Urinary bladder (tissue), 4 donors: ENCODE measurements at places on chromosomes 4 and X.

DNA sequence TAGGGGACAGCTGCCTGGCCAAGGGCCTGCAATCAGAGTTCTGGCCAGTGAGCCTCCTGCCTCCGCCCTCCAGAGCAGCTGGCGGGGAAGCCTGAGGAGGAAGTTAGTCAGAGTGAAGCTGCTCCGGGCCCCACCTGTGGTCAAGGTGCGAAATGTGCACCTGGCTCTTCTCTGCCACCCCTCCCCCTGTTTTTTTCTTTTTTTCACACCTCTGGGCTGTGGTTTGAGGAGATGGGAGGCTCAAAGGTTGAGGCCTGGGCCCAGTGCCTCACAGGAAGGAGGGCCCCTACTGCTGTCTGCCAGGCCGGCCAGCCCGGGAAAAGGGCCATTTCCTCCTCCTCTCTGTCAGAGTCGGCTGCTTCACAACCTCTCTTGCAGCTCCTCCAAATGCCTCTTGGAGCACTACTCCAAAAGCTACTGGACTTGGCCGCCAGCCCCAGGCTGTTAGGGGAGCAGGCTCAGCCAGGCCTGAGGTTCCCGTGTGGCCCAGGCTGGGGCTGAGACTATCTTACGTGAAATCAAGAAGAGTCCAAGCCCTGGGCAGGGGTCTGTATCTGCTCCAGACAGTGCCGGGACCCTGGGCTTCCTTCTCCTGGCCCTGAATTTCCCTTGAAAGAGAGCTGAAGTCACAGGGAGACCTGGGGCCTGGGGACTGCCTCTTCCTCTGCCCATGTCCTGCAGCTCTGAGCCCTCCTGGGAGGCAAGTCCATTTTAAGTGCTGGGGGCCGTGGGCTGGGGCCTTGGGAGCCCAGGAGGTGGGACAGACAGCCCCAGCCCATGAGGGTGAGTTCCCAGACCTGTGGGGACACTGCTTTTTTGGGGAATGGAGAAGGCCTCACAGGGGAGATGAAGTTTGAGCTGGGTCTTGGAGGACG lies 4.5 kb upstream of the CXCR3 start:
- DNase-seq = peak; percentile 13

GRCh38 chrX:133461231-133461630 lies 45.9 kb upstream of the GPC4 start:
- DNase-seq = no peak

DNA sequence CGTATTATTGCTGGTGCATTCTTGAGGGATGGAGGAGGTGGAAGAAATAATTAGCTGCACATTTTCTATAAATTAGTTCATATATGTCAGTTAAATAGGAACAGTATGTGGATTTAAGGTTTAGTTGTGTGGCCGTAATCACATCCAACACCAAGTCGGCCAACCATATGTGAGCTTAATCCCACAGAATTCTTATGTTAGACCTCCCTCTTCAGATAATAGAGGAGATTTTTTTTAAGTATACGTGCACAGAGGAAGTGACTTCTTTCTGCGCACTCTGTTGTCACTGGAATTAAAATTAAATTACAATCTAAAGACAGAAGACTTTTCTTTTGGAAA lies 2.1 kb downstream of the SEPTIN11 start:
- no peak for DNase-seq

DNA sequence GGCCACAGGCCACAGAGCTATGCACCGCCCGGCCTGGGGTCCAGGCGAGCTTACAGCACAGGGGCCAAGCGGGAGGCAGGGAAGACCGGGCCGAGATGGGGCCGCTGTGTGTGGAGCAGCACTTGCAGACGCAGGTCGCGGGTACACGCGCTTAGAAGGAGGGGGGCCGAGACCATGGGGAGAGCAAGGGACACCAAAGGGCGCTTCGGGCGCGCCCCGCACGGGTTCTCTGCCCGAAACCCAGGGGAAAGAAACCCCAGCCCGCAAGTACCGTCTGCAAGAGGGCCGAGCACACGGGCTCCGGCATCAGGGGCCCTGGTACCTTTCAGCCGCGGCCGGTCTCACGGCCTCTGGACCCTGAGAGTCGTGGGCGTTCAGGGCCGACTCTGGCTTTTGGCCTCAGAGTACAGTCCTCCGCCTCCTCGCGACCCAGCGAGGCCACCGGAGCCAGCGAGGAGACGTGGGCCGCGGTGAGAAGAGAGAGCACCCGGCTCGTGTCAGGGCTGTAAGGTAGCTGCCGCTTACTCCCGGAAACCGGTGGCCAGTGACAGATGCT lies 342 bp downstream of the EOLA2 start:
- no peak for DNase-seq

DNA sequence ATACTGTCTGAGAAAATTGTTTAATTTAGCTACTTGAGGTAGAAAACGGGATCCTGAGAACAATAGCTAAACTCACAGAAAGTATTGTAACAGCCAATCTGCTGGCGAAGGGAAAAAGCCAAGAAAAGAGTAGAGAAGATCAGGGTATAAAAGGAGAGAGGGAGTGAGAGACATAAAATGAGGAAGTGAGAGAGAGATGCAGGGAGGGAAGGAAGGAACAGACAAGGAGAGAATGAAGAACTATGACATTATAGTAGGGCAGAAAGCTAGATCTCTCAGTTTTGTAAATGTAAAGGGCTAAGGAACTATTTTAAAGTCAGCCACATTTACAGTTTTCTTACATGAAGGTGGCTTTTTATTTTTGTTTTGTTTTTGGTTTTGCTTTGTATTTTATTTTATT lies 1.6 kb upstream of the GIMD1 start:
- no peak for DNase-seq

DNA sequence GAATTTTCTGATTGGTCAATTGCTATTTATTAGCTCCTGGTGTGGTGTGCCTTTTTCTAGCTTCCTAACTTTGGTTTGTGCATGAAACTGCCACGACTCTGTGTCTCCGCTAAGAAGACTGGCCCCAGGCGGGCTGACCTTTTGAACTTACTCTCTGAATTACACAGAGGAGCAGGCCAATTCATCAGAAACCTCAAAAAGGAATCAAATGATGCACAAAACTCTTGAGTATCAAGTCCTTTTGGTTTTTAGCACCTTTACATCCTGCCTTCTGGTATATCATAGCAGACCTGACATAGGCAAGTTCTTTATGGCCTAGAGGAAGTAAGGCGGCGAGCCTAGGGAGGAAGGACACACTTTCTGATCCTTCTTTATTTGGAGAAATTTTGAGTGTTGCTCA lies 17.6 kb downstream of the TKTL1 start:
- DNase-seq = no peak

- DNase-seq = no peak
These were observed 1.9 kb downstream of the NPNT start for GRCh38 chr4:105896984-105897775.

DNA sequence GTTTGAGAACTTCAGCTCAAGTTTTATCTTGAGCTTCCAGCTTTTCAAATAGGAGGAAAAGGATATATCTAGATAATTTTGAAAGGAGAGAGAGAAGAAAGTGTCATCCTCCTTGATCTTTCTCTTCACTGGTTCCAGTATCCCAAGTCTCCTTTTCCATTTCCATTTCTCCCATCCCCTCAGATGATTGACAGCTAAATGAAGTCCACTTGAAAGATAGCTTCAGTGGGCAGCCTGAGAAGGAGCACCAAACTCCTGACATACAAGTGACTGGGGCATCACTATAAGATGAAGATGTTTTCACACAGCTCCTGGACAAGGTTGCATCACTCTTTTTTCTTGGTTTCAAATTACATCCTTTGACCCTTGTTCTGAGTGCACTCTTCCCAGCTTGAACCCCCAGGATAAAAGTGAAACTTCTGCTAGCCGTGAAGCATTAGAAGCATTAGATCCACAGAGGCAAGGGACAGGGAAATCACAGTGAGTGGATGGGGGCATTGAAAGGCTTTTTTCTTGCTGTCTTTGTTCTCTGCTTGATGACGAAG lies 17.5 kb upstream of the MAGEA10 start:
- no peak for DNase-seq

DNA sequence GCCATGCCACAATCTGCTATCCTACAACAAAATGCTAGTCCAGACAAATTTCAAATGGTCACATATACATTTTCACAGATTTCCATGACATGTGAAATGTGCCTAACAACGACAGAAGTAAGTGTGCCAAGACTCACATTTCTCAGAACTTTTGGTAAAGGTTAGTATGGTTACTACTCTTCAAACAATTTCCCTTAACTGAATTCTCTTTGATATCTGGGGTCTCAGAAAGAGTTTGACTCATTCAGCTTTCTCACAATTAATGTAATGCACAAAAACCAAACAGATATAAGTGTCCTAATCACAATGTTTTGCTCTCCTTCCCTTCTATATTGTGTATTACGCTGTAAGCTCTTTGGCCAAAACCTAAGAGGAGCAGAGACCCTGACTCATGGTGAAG lies 122.4 kb upstream of the LEF1 start:
- DNase-seq = no peak

DNA sequence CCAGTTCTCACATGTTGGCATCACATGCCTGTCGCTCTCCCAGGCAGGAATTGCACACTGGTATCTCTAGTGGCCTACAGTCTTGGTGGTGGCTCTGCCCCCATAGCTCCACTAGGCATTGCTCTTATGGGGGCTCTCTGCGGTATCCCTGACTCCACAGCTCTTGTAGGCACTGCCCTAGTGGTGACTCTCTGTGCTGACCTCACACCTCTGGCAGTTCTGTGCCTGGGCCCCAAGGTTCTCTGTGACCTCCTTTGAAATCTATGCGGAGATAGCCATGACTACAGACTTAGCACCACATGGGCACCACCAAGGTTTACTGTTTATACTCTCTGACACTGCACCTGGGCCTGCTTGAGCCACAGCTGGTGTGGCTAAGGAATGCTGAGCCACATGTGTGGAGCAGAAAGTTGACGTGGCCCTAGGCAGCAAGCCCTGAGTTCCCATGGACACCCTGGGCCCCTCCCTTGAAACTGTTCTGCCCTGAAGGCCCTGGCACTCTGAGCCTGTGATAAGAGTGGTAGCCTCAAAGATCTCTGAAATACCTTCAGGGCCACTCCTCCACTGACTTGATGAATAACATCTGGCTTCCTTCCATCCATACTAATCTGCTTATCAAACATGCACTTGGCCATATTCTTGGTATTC lies 8.0 kb downstream of the SLC9B1 start:
- no peak for DNase-seq

DNA sequence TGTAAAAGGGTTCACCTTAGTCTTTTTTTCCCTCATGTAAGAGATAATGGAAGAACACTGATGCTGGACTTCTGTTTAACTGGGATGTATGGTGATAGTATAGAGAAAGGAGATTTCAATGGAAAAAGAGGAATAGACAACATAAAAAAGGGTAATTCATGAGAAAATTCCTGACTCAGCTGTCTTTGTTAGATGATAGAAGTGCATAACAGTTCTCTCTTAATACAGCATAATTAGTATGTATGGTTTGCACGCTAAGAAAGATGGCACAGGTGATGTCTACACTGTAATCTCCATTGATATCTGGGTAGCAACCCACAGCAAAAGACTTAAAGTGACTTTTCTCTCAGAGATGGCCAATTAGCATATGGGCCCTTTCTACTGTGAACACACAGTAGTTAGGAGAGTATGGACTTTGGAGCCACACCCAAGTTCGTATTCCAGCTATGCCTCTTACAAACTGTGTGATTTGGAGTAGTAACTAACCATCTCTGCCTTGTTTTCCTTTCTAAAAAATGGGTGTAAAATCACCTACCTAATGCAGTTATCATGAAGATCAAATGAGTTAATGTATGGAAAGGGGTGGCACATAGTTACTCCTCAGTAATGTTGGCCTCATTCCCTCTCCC lies 149.3 kb downstream of the PDE5A start:
- DNase-seq = no peak
